ENCODE measurements at places on chromosomes 5 and 9. TPM values are rescaled to one million over a fixed set of nuclear protein-coding genes. Genes with fewer than 3 reads are reported as not detected.

Gene PCDHGA2
- total RNA-seq, result 0.12 TPM

Gene EGFLAM
- not detected for total RNA-seq

DNA sequence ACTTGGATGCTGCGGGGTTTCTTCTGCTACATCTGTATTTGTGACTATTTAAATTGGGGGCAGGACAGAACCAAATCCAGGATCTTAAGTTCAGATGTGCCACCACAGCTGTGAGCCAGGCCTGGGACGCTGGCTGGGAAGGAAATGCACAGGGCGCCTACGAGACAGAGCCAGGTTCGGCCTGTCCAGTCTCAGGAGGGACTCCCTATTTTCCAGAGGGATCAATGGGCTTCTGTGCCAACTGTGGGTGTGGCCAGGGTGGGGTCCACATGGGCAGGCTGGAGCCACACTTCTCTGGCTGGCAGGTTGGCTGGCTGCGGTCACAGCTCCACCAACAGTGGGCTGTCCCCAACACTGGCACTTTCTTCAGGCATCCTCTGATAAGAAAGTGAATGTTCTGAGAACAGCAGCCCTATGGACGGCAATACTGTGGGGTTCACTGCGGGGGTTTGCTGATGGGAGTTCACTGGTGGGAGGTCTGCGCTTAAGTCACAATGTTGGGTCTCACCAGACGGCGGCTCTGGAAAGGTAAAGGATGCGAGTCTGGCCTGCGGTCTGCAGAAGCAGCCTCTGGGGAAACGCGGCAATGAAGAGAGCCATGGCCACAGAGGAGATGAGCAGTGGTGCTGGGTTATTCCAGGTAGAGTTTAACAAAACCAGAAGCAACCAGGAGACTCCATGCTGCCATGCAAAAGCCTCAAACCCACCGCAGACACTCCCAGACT, 78.1 kb downstream of the DAP start:
- H3K27me3 ChIP-seq, result no peaks in the 10 kb centered on the region
- no peak overlapping the region for H3K27ac ChIP-seq

DNA sequence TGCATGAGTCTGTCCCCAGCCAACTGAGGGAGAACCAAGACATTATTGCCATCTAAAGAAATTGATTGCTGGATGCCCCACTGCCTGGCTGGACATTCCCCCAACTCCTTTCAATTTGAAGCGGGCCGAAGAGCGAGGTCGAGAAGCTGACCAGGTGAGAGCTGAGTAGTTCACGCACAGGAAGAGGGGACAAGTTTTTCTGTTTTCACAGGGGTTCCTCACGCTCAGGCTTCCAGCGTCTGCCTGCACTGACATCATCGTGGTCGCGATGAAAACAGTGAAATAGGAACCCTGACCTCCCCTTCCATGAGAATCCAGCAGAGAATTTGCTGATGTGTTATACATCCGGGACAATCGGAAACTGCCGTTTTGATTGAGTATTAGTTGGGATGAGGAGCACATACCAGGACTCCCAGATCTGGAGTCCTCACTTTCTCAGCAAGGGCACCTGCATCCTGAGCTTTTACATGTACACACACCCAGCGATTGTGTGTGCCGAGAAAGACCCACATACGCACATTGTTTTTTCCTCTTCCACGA, 3.1 kb upstream of the DMRT3 start:
- peaks cover 6% of the 10 kb centered on the region for H3K36me3 ChIP-seq
- no peak for DNase-seq
- H3K27me3 ChIP-seq, result peaks cover 74% of the 10 kb centered on the region
- peaks cover 5% of the 10 kb centered on the region for H3K4me1 ChIP-seq
- no peak overlapping the region for H3K4me3 ChIP-seq

DNA sequence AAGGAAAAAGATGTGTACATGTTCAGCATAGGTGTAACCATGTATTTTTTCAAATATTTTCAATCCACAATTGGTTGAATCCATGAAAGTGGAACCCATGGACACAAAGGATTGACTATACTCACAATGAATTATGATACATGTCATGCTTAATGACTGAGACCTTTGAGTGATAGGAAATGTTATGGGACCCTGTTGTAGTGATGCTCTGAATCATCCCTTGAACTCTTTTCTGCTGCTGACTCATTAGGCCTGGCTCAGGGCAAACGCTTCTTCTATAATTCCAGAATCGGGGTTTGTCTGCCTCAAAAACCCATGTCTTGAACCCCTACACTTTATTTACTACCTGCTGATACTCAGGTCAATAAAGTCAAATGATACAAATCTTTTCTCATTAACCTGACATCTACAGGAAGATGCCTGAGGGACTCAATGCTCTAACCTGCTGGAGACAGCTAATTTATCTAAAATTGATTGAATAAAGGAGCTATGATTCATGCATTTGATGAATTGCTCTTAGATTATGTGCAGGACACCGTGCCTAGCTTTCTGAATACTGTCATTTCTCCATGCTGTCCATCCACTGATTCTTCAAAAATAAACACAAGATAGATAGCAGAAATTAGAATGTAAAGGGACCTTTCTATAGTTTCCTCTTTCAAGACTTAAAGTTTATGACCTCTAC, 260.1 kb downstream of the PRELID2 start:
- peaks cover 2% of the 10 kb centered on the region for H3K36me3 ChIP-seq
- H3K4me3 ChIP-seq, result no peak overlapping the region
- no peak for DNase-seq
- no peaks in the 10 kb centered on the region for H3K27me3 ChIP-seq
- H3K27ac ChIP-seq, result no peak overlapping the region

Gene LPAR1
- not detected for total RNA-seq

Gene DEPDC1B
- total RNA-seq, result 20.5 TPM

Gene VCAN
- not detected for total RNA-seq

- no peak overlapping the region for H3K4me3 ChIP-seq
- peaks cover 9% of the 10 kb centered on the region for H3K27me3 ChIP-seq
- peaks cover 3% of the 10 kb centered on the region for H3K4me1 ChIP-seq
Measured at GRCh38 chr9:15142878-15143534, 164.0 kb downstream of the TTC39B start.

DNA sequence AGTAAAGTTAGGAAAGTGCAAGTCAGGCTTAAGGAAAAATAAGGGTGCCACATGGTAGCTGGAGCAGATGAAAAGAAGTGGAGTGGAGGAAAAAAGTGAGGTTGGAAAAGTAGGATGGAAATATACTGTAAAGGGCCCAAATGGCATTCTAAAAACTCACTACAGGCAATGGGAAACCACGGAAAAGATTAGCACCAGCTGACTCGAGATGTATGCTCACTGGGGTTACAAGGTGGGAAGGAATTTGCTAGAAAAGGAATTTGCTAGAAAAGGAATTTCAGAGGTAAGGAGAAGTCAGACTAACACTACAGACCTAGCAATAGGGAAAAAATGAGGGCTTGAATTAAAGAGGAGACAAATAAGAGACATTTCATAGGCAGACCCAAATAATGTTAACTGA, 3.6 kb downstream of the PSMD5 start:
- no peaks in the 10 kb centered on the region for H3K27me3 ChIP-seq
- peak overlapping the region; percentile 61 for H3K27ac ChIP-seq

DNA sequence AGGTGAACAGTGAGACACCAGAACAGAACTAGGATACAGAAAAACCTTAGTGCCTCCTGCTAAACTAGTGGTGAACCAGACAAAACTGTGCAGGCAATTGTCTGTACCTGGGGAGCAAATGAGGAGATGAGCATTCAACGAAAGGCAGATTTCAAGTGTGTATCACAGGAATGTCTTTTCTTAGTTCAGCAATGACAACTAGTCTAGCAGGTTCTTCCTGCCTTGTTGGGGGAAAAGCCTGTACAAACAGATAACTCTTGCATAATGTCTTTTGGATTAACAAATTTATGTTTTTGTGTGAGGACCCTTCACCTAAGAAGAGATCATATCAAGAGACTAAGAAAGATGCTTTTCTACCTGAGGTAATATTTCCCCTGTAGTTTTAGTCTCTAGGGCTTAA, 21.8 kb upstream of the DENND4C start:
- H3K36me3 ChIP-seq, result no peaks in the 10 kb centered on the region
- H3K4me1 ChIP-seq, result no peaks in the 10 kb centered on the region
- no peak overlapping the region for H3K27ac ChIP-seq
- H3K4me3 ChIP-seq, result no peak overlapping the region

- no peak for DNase-seq
- H3K27me3 ChIP-seq, result peaks cover 6% of the 10 kb centered on the region
- H3K36me3 ChIP-seq, result no peaks in the 10 kb centered on the region
- H3K4me3 ChIP-seq, result no peak overlapping the region
- no peak overlapping the region for H3K27ac ChIP-seq
- H3K4me1 ChIP-seq, result no peaks in the 10 kb centered on the region
Measured at GRCh38 chr9:126169736-126170135, 156.9 kb upstream of the MVB12B start.

DNA sequence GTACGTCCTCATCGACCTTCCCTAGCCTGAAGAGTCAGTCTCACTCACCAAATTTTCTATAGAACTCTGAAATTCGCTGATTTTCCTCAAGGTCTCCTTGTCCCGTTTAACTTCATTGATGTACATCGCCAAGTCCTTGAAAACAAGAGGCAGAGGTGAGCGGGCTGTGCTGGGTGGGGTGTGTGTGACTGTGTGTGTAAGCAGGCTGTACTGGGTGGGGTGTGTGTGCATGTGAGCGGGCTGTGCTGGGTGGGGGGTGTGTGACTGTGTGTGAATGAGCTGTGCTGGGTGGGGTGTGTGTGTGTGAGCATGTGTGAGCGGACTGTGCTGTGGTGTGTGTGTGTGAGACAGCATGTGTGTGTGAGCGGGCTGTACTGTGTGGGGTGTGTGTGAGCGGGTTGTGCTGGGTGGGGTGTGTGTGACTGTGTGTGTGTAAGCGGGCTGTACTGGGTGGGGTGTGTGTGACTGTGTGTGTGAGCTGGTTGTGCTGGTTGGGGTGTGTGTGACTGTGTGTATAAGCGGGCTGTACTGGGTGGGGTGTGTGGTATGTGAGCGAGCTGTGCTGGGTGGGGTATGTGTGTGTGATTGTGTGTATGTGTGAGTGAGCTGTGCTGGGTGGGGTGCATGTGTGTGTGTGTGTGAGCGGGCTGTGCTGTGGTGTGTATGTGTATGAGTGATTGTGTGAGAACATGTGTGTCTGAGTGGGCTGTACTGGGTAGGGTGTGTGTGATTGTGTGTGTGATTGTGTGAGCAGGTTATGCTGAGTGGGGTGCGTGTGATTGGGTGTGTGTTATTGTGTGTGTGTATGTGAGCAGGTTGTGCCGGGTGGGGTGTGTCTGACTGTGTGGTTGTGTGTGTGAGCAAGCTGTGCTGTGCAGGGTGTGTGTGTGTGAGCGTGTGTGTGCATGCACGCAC, 53.8 kb upstream of the SARDH start:
- no peak overlapping the region for H3K27ac ChIP-seq
- no peaks in the 10 kb centered on the region for H3K36me3 ChIP-seq
- peaks cover 2% of the 10 kb centered on the region for H3K27me3 ChIP-seq
- no peak for DNase-seq
- peaks cover 3% of the 10 kb centered on the region for H3K4me1 ChIP-seq

DNA sequence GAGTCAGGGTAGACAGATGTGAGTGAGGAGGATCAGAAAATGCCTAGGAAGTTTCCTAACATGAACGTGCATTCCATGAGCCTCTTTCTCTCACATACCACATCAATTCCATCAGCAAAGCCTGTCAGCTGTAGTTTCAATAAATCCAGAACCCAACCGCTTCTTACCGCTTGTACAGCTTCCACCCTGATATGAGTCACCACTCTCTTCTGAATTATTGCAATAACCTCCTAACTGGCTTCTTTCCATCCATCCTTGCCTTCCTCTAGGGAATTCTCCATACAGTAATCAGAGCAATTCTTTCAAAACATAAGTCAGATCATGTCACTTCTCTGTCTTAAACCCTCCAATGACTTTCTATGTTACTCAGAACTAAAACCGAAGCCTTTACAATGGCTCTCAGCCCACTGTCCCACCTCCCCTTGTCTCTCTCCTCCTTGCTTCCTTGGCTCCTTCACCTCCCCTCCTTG, 8.1 kb upstream of the RAD23B start:
- no peaks in the 10 kb centered on the region for H3K36me3 ChIP-seq
- H3K4me1 ChIP-seq, result peaks cover 8% of the 10 kb centered on the region
- DNase-seq, result no peak
- H3K27me3 ChIP-seq, result peaks cover 22% of the 10 kb centered on the region
- no peak overlapping the region for H3K27ac ChIP-seq
- no peak overlapping the region for H3K4me3 ChIP-seq

DNA sequence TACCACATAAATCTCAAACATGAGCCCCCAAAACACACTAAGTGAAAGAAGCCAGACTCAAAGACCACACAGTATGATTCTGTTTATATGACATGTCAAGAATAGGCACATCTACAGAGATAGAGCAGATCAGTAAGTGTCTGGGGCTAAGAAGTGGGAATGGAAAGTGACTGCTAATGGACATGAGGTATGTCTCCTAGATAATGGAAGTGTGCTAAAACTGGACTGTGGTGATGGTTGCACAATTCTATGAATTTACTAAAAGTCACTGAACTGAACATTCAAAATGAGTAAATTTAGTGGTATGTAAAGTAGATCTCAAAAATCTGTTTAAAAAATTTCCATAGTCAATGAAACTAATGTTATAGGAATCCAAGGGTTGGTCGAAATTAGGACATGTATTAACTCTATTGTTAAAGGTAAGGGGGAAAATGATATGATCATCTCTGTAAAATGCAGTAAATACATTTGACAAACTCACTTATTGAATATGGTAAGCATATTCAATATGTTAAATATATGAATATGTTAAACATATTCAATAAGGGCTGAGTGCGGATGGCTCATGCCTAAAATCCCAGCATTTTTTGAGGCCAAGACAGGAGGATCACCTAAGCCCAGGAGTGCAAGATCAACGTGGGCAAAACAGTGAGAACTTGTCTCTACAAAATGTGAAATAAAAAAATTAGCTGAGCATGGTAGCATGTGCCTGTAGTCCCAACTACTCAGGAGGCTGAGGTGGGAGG, 51.7 kb downstream of the NUP155 start:
- no peak for DNase-seq
- H3K27ac ChIP-seq, result no peak overlapping the region
- H3K4me3 ChIP-seq, result no peak overlapping the region

- H3K4me1 ChIP-seq, result peaks cover 6% of the 10 kb centered on the region
- peaks cover 2% of the 10 kb centered on the region for H3K27me3 ChIP-seq
- no peaks in the 10 kb centered on the region for H3K36me3 ChIP-seq
- no peak for DNase-seq
- H3K4me3 ChIP-seq, result no peak overlapping the region
- no peak overlapping the region for H3K27ac ChIP-seq
Measured at GRCh38 chr5:5752844-5753243, 330.4 kb downstream of the ICE1 start.

Gene PCDHA4
- total RNA-seq, result not detected

Gene NTNG2
- total RNA-seq, result 1.6 TPM

DNA sequence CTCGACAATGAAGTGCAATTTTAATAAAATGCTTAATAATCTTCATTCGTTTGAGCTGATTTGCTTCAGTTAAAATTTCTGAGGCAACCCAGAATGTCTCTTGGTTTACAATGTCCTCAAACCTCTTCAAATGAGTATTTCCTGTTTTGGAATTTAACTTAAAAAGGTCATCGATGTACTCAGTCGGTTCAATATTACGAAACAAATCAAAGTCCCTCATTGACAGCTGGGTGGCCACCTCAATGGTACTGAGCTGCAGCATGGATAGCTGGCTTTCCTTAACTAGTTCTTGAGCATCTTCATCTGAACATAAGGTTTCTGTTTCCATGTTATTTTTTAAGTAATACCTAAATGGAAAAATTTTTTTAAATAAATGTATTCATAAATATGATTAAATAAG, 173.3 kb downstream of the RAPGEF6 start:
- DNase-seq, result no peak
- H3K27me3 ChIP-seq, result no peaks in the 10 kb centered on the region
- H3K4me1 ChIP-seq, result peaks cover 10% of the 10 kb centered on the region

GRCh38 chr5:89457411-89458331, 574.7 kb upstream of the MEF2C start:
- H3K4me1 ChIP-seq, result no peaks in the 10 kb centered on the region
- H3K27ac ChIP-seq, result no peak overlapping the region
- H3K27me3 ChIP-seq, result no peaks in the 10 kb centered on the region
- H3K4me3 ChIP-seq, result no peak overlapping the region
- no peaks in the 10 kb centered on the region for H3K36me3 ChIP-seq
- DNase-seq, result no peak

Gene GLDC
- 1.1 TPM for total RNA-seq
